Osteoblast (primary cell): ENCODE measurements at places on chromosomes 4 and X. TPM values are rescaled to one million over a fixed set of nuclear protein-coding genes. Genes with fewer than 3 reads are reported as not detected.

- DNase-seq, result peak; percentile 99
Observed at GRCh38 chr4:8035371-8035780, 95.7 kb upstream of the AFAP1 start.

- DNase-seq, result no peak
Observed at GRCh38 chr4:55013431-55013955, 111.9 kb downstream of the KDR start.

GRCh38 chr4:182806259-182807252 lies 110.6 kb downstream of the DCTD start:
- peak; percentile 98 for DNase-seq

GRCh38 chr4:82031376-82031927 lies 342.3 kb downstream of the HNRNPD start:
- no peak for DNase-seq

DNA sequence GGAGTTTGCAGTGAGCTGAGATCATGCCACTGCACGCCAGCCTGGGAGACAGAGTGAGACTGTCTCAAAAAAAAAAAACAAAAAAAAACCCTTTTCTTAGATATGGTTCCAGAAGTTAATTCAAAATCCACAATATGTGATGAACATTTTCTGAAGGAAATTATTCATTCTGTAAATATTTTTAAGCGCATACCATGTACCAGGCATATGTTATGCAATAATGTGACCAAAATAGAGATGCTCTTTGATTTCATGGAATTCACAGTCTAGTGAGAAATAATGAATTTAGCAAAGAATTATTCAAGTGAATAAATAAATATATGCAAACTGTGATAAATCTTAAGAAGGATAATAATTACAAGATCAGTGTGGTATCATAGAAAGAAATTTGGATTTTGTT lies 174.7 kb downstream of the GC start:
- DNase-seq, result no peak

DNA sequence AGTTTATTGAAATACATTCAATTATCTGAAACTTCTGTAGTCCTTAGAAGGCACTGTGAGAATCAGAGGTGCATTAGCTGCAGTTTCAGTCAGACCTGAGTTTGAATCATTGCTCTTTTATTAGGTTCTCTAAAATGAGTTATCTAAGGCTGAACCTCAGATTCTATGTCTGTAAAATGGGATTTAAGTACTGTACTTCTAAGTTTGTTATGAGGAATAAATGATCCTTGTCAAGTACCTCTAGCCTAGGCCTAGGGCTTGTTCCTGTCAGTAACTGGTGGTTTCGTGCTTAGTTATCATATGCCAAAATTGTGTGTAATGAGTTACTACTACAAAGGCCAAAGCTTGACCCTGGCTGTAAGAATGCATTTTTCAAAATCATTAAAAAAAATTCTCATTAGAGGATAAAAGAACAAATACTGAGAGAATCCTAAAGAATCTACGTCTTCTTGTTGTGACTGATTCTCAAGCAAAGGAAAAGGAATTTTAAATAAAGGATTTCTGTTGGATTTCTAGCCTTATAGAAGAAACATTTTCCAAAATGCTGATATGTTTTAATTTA lies 65.8 kb downstream of the SLIT2 start:
- no peak for DNase-seq

DNA sequence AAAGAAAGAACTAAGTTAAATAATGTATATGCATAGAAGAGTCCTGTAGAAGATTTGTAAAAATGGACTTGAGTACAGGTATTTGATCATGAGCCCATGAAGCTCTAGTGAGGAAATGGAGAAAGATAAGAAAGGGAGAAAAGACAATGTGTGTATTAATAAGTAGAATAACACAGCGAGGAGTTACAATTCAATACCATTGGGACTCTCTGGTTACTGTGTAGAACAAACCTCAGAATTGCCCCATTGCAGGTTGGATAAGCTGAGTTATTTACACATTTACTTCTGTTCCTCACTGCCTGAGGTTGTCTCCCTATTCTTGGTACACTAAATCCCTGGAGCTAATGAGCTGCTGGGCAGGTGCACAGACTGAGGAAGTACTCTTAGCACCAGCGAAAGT lies 33.3 kb downstream of the BANK1 start:
- DNase-seq, result no peak

The BST1 gene
- total RNA-seq, result 30.6 and 31.8 TPM in 2 replicates

- no peak for DNase-seq
Observed at GRCh38 chrX:121598356-121598755, 550.9 kb downstream of the GLUD2 start.

The UGT2B10 gene
- not detected in 2 replicates for total RNA-seq

The NEUROG2 gene
- total RNA-seq, result not detected in 2 replicates

DNA sequence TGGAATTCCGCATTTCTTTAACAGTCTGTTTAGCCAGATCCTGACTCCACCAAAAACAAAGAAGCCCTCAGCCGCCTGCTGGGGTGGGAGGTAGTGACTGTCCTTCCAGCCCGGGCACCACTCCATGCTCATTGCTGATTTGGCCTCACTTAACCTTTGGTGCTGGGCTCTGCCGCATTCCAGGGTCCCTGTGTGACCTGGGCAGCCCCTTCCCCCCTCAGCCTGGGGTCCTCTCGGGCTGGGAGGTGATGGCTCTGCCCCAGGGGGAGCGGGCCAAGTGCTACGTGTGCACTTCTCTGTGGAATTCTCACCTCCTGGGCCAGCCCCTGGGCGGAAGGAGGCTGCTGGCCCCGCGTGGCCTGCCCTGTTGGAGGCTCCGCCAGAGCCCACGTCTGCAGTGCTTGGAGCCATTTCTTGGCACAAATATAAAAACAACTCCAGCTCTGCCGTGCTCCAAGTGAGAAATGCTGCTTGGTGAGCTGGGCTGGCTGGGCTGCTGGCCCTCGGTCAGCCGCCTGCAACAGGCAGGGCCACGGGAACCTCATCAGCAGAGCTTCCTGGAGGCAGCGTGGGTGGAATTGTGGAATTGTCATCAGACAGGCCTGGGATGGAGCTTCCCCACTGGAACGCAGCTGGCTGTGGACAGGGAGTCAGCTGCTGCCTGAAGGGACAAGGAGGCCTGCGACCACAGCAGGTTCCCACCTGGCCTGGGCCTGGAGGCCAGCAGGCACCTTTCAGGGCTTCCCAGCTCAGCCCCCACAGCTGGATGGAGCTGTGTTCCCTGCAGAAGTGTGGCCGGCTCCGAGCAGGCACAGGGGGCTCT lies 66.0 kb downstream of the TRMT44 start:
- DNase-seq, result peak; percentile 91

The SSX2B gene
- total RNA-seq, result not detected in 2 replicates

The SPANXN3 gene
- total RNA-seq, result not detected in 2 replicates

The CT47B1 gene
- total RNA-seq, result not detected in 2 replicates

The NKX6-1 gene
- total RNA-seq, result under 0.01 TPM in 1 of 2 replicates, not detected in the other

GRCh38 chr4:103493450-103494159 lies 226.2 kb downstream of the TACR3 start:
- no peak for DNase-seq

The DNAAF6 gene
- not detected in 2 replicates for total RNA-seq

The DCAF8L2 gene
- total RNA-seq, result not detected in 2 replicates

The GUCY1B1 gene
- 1.1 and 2.9 TPM in 2 replicates for total RNA-seq

DNA sequence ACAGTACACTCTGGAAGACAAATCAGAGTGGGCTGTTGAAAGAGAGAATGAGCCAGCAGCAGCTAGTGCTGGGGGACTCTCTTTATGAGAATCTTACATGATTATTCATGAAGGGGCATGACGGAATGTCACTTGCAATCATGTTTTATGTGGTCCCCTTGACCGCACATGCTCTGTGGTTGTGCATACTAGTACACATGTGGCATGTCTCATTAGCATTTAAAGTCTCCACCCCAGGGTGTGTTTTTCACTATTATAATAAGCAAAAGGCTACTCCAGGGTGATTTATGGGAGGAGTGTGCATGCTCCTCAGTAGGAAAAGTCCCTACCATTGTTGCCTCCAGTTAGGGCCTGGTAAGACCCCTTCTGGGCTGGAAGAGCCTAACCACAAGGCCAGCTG lies 30.7 kb upstream of the MAGEA11 start:
- no peak for DNase-seq

GRCh38 chr4:67332627-67333026 lies 212.7 kb downstream of the CENPC start:
- DNase-seq, result no peak

The HMX1 gene
- not detected in 2 replicates for total RNA-seq

The ODAPH gene
- total RNA-seq, result not detected in 2 replicates

DNA sequence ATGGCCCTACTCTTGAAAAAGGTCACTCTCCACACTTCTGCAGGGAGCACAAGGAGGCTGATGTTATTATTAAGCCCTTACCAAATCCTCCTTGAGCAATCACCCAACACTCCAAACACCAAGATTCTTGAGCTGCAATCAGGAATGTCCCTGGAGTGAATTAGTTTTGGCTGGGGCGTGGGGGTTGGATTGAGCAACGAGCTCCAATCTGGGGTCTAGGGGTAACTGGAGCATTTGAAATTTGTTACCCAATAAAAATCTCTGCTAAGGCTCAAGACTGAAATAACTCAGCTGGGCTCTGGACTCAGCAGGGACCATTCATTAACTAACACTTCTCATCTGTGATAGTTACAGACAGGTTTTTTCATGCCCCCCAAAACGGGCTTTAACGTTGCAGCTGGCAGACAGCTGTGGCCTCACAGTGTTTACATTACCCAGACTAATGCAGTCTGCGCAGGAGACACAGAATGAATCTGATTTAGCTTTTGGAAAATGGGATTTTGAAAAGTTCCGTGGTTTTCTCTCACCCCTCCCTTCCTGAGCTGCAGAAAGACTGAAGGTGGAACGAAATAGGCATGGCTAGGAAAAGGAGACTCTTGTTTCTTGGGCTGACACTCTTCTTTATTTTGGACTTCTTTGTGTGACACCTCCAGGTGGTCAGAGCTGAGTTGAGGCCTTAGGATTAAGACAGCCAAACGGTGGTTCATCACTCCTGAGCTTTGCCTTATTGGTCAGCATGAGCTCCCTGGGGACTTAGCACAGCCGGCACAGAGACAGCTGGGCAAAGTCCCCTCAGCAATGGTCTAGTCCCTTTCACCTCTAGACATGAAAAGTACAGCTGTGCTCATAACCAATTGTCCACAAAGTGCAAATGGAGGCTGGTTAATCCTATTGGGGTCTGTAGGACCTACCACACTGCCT lies 26.6 kb downstream of the PLAC1 start:
- no peak for DNase-seq
